ENCODE measurements at places on chromosomes 7 and 10.

GRCh38 chr7:113955157-113955556 is 36.3 kb upstream of the PPP1R3A start:
- DNase-seq: no peak

- no peak for DNase-seq
Measured at GRCh38 chr7:74069790-74070618, 13.6 kb upstream of the LIMK1 start.

GRCh38 chr10:60733826-60734225 is 44.5 kb upstream of the CDK1 start:
- no peak for DNase-seq

DNA sequence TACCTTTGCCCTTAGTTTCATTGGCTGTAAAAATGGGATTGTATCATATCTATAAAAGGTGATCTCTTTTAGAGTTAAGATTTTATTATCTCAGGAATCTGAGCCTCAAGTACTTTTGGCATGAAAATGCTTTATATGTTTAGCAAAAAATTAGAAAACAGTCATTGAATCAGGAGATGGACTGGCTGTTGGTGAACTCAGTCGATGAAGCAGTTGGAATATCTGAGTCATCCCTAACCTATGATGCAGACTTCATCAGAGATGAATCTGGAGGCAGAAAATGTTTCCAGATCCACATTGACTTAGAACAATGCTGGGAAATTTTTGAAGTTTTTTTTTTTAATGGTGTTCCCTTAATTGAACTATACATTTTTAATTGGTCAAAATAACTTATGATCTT is 228.5 kb downstream of the SLC25A13 start:
- DNase-seq: no peak

- DNase-seq: no peak
Measured at GRCh38 chr7:90999989-91000979, 263.9 kb upstream of the FZD1 start.

DNA sequence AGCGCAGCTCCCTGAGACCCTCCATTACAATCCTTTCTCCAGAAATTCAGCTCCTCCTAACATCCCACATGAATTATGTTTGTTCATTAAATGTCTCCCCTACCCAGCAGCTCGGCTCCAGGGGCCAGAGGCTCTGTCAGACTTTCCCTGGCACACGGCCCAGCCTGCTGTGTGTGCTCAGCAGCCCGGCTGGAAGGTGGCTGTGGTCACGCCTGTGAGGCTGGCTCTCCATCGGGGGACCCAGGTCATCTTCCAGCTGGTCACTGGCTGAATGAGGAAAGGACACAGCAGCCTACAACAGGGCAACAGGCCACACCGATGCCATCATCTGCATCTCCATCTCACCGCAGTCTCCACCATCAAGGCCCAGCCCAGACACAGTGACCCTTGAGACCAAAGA is 219.8 kb downstream of the MAD1L1 start:
- DNase-seq: peak; percentile 56

DNA sequence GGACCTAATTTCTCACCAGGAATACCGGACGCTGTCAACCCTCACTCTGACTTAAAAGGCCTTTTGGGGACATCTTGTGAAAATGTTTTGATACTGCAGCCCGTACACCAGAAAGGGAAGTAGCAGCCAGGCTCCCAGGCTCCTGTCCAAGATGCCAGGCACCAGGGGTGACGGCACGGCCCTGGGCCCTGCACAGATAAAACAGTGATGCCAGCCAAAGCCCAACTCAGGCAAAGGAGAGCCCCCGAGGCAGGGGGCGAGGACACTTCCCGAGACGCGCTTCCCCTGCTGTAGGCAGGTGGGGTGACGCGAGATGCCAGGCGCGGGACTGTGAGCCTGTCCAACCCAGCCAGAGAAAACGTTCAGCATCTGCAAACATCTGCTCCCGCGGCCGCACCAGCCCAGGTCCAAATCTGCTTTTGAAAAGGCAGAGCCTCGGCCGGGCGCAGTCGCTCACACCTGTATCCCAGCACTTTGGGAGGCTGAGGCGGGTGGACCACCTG is 15.7 kb downstream of the ZFAND2A start:
- peak; percentile 67 for DNase-seq

DNA sequence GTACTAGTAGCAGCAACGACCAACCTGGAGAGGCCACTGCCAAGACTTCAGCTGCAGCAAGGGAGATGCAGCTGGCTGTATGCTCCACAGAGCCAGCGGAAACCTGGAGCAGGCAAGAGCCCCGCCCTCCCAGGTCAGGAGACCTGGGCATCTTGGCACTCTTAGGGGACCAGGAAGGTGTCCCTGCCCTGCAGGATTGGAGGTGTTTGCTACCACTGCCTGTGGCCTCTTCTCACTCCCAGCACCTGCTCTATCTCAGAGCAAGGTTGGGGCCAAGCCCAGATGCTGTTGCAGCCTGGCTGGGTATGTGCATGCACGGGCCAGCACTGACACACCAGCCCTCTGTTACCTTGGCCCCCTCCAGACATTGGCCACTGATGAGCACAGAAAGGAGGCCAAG is 1512.8 kb downstream of the REEP3 start:
- DNase-seq: no peak

DNA sequence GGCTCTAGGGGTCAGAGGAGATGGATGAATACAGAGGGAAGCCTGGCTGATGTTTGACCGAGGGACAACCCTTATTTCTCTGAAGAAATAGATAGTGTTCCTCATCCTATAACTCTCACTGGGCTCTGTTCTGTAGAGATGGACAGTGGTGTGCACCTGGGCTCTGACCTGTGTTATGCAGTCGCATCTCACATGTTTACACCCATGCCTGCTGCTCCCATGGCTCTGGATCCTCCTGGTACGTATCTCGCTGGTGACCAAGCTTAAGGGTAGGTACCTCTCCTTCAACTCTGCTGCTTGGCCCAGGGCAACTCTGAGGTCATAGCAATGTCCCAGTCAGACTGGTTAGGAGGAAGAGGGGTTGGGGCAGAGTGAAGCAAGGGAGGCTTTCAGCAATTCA is 42.8 kb downstream of the ADRA2A start:
- DNase-seq: no peak

GRCh38 chr10:50422259-50422658 is 170.9 kb upstream of the ASAH2 start:
- peak; percentile 90 for DNase-seq

DNA sequence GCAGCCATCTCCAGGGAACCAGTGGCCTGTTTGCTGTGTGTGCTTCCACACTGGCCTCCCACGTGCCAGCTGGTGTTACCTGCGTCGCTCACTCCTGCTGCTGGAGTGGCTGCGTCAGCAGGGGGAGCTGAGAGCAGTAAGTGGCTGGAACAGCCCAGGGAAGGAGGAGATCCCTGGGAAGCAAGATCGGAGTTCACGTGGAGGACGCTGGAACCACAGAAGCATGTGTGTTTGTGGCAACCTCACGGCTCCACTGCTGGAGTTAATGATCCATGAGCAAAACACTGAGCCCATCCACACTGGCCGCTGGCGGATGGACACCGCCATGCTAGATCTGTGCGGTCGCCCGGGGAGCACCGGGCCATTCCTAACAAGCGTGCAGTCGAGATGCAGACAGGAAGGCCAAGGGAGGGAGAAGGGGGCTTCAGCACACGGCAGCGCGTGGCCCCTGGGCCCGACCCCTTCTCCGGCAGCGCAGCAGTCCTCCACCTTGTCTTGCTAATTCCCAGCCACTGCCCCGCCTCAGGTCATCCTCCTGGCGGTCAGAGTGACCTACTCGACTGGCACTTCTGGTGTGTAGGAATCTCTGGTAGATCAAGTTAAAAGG is 68.5 kb upstream of the EEPD1 start:
- DNase-seq: no peak

GRCh38 chr7:151864081-151864480 is 12.8 kb downstream of the PRKAG2 start:
- DNase-seq: no peak

DNA sequence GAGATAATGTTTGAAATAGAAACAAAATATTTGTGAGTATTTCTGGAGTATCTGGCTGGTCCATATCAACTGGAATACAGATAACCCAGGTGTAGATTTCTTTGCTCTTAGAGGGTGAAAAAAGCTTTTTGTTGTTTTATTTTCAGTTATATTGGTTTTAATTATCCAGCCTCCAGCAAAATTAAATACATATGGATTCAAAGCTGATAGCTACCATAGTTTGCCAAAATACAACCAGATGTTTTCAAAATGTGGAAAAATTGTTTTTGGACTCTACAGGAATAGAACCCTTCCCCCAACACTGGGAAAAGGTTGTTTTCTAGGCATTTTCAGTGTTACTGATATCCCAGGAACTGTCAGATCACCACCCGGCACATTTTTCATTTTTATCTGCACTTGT is 30.1 kb downstream of the LRRC17 start:
- DNase-seq: no peak

DNA sequence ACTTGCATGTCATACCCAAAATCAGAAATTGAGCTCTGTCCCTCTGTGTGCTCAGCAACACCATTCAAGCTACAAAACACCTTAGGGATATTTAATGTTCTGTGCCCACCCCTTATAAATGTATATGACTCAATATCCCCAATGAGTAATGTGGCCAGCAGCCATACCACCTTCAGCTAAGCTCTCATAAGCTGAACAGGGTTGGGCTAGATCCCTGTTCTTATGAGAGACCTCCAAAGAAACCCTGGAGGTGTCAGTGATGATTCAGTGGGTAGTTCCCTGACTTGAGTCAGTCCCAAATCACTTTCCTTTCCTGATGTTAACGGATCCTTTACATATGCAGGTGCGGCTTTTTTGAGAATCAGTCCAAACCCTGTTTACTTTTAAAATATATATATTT is 253.8 kb downstream of the CREB5 start:
- no peak for DNase-seq

DNA sequence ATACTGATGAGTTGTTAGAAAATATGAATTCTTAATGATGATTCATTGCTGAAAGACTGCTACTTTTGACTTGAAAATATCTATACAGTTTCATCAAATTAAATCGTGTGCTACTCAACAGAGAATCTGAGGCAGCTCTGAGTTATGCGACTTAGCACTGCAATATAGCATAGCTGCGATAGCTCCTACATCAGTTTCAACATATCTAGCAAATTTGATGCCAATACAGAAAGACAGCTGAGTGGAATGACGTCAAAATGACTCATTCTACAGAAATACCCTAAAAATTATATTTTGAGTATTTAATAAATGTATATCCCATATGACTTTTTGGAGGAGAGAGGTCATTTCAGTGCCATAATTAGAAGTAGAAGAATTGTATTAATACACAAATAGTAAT is 1.1 kb upstream of the TARP start:
- DNase-seq: no peak

- DNase-seq: no peak
Measured at GRCh38 chr10:131846240-131847101, 54.3 kb upstream of the PPP2R2D start.

DNA sequence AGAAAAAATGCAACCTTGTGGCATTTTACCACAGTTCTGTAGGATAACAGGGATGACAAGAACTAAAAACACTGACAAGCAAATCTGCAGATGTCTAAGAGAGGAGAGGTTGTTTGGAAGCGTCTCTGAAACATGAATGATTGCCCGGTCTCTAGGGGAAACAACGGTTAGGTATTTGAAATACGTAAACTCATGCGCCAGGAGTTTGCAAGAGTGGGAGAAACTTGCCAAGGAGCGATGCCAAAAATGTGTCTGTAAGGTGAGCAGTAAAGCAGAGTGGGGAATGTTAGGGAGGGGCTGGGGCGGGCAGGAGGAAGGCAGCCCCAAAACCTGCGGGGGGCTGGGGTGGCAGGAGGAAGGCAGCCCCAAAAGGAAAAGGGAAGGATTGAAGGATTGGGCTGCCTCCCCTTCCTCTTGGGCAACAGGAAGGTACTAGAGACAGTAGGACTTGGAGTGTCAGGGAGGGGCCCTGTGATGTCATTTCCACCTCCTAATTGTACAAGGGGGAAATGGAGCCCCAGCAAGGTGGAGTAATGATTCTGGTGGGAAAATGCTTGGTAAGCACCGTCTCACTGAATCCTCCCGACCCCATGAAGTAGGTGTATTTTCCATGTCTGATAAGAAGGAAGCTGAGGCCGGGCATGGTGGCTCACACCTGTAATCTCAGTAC is 33.2 kb upstream of the PLEKHA1 start:
- no peak for DNase-seq

DNA sequence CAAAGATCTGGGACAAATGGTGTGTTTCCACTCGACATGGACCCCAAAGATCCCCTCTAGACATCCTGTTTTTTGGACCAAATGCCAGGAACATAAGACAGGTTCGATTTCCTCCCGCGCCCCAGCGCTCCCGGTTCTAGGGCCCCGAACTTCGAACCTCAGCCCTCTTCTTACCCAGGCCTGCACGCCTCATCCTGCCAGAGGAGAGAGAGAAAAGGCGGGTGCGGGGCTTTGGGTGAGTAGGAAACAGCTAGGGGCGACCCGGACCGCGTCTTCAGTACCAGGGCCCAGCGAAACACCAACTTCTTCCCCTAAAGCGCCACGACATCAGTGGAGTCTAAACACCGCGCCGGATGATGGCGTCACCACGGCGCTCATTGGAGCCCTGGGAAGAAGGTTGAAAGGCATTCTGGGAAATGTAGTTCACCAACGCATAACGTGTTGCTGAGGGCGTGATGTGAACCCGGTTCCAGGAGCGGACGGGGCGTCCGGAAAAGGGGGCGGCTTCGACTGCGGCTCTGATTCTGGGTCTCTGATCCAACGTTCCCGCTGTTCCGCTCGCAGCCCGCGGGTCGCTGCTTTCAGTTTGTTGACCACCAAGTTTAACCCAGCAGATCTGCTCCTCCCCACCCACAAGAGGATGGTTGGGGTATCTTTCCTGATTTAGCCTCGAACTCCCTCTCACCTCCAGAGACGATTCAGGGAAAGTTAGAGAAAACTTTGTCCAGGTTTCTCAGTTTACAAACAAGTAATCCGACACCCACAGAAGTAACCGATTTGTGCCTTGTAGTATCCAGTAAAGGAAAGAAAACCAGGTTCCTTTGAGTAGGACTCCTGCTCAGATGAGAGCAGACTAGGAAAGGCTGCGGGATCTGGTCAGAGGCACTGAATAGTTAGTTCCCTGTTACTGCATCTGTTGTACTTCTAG is at the start of gene BET1:
TSS of gene BET1 (minus strand) at position 332 of the 928 bp plus-strand sequence. CDS start at position 193, 139 bp downstream.
- peak; percentile 98 for DNase-seq

GRCh38 chr10:17910125-17910789 is 41.5 kb upstream of the SLC39A12 start:
- peak; percentile 49 for DNase-seq

GRCh38 chr7:150434240-150434639 is 16.2 kb upstream of the GIMAP8 start:
- no peak for DNase-seq

GRCh38 chr10:33869028-33869427 is 534.6 kb upstream of the NRP1 start:
- DNase-seq: no peak

DNA sequence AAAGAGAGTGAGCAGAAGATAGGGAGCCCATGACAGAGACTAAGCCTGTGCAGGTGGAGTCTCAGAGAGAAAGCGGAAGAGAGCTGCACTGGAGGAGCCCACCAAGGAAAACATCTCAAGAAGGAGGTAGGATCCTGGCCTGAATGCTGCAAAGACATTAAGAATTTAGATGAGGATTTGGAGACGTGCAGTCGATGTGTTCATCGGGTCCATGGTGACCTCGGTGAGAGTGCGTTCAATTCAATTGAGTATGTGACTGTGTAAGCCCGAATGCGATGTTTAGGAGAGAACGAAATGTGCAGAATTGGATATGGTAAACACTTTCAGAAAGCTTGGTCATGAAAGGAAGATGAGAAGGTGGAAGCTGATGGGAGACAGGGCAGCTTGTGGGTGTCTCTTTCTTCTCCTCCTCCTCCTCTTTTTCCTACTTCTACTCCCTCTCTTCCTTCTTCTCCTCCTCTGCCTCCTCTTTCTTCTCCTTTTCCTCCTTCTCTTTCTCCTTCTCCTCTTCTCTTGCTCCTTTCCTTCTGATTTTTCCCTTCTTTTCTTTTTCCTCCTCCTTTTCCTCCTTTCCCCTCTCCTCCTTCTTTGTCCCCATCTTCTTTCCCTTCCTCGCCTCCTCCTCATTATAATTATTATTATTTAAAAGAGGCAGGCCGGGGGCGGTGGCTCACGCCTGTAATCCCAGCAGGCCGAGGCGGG is 276.0 kb downstream of the RPS24 start:
- no peak for DNase-seq

All from pons (tissue), 1 donor.